T-helper 1 cell (primary cell): ENCODE measurements at places on chromosomes 3 and 15.

DNA sequence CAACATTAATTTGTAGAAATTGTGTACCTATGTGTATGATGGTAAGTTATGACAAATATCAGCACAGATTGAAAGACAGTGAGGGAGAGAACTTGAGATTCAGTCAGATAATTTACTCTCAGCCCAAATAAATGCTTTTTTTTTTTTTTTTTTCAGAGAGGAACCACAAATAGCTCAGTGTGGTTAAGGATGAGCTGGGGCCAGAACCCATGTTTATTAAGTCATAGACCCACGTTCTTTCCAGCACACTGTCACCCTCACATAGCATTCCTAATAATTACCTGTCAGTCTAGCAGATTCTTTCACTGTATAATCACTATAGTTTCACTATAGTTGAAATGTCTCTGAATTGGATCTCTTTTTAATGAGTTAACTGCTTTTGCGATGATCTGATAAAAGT, 246.1 kb downstream of the ZIC1 start:
- DNase-seq, result no peak

GRCh38 chr15:56832125-56832524, 86.3 kb upstream of the TCF12 start:
- DNase-seq, result no peak

DNA sequence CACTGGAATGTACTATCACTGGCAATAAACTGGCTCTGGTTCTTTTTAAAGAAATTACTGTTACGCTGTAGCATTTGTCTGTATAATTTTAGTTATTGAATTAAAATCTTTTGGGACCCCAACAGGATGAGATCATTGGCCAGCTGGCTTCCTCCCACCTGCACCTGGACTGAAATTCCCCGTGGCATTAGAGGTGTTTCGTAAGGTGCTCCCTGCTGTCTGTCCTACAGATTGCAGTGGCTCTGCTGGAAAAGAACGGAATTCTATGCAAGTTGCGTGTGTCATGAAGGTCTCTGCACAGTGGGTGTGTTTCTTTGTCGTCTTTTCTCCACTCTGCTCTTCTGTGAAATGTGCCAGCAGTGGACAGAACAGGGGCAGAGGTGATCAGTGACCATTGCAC, 383.4 kb downstream of the PTPRG start:
- DNase-seq, result no peak

- DNase-seq, result no peak
These were observed 89.4 kb downstream of the ADAMTS17 start for GRCh38 chr15:100252359-100252758.

DNA sequence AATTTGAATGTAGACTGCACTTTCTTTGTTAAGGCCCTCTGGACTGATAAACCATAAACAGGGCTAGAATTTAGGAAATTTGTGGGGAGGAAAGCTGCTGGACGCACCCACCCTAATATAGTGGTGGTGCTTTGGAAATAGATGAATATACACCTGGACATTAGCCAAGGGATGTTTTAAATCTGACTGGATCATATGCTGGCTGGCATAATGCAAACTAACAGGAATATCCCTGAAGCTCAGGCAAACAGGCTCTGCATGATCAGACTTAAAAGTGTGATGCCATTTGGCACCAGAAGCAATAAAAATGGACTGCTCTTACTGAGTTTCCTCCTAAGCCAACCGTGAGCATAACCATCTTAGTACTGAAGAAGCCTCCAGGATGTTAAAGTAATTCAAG, 465.8 kb upstream of the ROBO1 start:
- DNase-seq, result no peak

GRCh38 chr3:48244461-48244860, 3.6 kb downstream of the ZNF589 start:
- no peak for DNase-seq

DNA sequence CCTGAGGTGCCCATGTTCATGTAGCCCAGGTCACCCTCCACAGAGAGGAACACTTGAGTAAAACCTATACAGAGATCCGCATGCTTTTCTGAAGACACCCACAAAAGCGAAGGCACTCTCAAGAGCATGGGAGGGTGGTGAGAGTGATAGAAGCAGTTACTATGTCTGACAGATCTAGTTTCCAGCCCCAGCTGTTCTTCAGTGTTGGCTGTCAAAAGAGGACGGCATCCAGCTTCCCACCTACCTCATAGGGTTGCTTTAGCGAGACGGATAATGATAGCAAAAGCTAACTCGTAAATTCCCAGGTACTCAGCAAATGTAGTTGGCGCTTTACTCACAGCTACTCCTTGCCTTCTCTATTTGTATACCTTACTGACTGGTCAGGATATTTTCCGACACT, 3.0 kb upstream of the MEX3B start:
- DNase-seq, result no peak
